SK-N-MC (cell line): ENCODE measurements at places on chromosomes 11 and 22.

DNA sequence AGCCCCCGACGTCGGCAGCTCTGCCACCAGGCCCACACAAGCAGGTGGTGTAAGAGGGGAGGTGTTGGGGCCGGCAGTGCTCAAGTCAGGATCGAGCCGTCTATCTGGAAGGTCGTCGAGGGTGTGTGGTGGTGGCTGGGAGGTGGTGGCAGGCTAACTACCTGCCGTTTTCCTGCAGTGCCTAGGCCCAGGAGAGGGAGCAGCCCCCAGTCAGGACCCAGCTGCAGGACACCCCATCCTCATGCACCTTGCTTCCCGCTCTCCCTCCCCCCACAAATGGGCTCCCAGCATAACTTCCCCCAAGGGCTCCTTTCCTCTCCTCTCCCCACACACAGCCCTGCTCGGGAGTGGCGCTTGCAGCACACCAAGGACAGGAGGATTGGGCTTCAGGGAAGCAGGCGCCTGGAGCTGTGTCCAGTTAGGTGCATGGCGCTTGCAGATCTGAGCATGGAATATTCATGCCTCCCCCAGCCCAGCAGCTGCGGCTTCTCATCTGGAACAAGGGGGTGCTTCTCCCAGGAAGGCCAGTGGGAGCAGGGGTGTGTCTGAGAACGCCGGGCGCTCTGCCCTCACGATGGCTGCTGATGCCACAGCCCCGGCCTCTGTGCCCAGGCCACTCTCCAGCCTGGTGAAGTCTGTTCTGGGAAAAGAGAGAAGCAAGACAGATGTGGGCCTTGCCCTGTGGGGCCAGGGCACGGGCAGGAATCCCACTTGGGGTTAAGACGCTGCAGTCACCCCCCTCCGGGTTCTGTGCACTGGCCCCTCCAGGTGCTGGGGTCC, 127.7 kb downstream of the IGLL1 start:
- no peak for DNase-seq

DNA sequence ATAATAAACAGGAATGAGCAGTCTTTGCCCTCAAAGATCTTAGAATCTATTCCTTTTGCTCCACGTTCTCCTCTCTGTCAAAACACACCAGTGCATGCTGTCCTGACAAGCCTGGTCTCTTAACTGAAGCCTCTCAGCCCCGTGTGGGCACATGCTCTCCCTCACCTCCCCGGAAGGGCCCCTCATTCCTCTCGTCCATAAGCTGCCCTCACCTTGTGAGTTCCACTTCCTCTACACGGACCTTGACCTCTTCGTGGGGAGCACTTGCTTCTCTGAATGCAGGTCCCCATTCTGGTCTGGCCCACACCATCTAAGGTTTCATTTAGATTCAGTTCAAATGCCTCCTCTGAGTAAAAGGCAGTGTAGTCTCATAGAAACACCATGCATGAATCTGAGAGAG, 412.3 kb upstream of the SYN3 start:
- no peak for DNase-seq

GRCh38 chr11:76839311-76839710, 21.4 kb upstream of the ACER3 start:
- no peak for DNase-seq

DNA sequence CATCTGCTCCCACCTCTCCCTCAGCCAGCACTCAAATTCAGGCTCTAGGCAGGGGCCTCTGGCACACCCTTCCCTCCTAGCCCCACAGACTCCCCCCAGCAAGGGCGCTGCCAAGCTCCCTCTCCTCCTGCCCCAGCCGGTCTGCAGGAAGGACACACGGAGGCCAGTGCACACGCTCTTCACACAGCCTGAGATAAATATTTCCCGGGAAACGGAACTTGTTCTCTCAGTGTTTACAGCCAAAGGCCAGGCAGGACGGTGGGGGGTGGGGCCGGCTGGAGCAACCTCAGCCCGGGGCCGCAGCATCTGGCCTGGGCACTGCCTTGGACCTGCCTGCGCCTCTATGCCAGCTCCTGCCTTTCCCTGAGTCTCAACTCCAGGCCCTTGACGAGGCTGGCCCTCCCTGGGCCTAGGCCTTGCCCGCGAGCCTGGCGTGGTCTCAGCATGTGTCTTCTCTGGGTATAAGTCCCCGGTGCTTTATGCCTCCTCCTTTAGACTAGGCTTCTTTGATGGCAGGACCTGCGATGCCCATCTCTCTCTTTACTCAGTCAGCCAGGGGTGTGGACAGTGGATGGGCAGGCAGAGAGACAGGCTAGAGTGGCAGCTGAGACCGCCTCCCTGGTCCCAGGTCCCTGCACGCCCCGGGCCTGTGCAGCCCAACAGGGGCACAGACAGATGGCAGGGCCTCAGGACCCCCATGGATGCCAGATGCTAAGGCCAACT, 48.4 kb downstream of the PDE2A start:
- DNase-seq: no peak

GRCh38 chr11:101584129-101584515, 315 bp upstream of the TRPC6 start:
- no peak for DNase-seq

DNA sequence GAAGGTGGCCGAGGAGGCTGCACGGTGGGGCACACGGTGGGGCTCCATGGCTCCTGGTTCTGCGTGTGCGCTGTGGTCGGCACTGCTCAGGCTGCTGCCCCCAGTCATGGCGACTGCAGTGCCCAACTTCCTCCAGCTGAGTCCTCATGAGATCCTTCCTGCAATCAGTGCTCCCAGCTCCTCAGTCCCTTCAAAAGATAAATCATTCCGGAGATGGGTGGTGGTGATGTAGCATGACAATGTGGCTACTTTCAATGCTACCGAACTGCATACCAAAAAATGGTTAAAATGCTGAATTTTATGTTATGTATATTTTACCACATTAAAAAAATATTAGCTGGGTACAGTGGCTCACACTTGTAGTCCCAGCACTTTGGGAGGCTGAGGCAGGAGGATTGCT, 14.1 kb upstream of the VPREB1 start:
- no peak for DNase-seq

- no peak for DNase-seq
Observed at GRCh38 chr11:133118563-133119268, 413.6 kb downstream of the OPCML start.

DNA sequence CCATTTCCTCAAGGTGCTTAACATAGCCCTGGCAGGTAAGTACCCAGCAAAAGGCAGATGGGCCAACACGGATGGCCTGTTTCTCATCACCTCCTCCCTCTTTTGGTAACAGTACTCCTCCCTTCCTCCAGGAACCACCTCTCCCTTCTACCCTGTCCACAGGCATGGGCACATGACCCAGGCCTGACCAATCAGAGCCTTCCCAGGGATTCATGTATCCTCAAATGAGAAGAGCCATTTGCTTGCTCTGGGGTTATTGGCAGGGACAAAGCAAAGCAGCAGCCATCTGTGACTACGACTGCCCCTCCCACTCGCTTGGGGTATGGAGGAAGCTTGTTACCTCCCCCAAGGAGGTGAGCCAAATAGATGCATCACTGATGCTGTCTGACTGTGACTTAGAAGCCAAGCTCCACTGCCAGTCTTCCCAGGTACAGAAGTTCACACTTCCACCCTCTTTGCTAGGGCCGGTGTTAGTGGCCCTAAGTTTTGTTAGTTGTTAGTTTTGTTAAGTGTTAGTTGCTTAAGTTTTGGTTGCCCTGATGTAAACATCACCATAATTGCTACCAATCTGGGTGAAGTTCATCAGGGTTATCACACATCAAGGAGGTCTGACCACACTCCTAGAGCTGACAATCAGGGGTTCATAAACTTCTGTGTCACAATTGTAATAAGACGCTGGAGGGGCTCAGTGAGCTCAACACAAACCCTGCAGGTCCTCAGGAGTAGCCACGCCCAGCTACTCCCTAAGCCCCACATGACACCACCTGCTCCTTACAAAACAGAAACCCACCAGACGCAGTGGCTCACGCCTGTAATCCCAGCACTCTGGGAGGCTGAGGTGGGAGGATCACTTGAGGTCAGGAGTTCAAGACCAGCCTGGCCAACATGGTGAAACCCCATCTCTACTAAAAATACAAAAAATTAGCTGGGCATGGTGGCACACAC, 57.3 kb downstream of the ARFGAP3 start:
- no peak for DNase-seq

DNA sequence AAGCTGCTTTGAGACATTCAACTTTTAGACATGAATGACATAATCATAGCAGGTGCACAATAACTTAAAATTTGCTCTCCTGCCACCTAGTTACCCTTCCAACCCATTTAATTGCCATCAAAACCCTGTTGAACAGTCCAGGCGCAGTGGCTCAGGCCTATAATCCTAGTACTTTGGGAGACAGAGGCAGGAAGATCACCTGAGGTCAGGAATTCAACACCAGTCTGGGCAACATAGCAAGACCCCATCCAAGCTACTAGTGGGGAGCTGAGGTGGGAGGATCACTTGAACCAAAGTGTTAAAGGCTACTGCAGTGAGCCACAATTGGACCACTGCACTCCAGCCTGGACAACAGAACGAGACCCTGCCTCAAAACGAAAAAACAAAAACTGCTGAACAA, 4.0 kb upstream of the PHF21A start:
- DNase-seq: no peak

GRCh38 chr11:28460348-28460747, 352.2 kb downstream of the METTL15 start:
- no peak for DNase-seq

DNA sequence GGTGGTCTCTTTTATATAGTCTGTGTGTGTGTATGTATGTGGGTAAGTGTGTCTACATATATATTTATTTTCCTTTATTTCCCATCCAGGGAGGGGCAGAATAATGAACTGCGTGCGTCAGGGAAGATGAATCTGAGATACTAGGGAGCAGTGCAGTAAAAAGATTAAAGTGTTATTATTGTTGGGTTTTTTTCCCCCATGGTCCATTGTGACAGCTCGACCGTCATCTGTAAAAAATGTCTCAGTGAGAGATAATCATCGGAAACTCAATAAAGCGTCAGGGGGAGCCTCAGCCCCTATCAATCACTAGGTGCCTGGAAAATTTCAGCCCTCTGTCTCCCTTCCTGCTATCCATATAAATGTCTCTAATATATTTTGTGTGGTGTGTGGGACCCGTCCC, 64.6 kb downstream of the CLPB start:
- DNase-seq: no peak

DNA sequence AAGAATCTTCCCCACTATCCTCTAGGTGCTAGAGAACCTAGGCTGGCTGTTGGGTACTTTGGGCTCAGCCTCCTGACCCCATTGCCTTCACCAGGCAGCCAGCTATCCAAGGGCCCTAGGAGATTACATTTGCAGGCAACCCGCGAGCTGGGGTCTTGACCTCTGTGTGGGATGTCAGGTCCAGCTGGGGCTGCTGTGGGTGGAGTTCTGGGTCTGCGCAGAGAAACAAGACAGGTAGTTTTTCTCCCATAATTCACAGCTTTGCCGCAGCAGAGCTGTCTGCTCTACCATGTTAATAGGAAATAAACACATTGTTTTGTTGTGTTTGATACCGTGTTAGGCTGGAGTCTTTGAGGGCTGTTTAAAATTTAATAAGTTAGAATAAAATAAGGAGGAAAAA, 142.8 kb upstream of the PLET1 start:
- no peak for DNase-seq

GRCh38 chr11:3109434-3109833, 52.2 kb upstream of the CARS1 start:
- no peak for DNase-seq

DNA sequence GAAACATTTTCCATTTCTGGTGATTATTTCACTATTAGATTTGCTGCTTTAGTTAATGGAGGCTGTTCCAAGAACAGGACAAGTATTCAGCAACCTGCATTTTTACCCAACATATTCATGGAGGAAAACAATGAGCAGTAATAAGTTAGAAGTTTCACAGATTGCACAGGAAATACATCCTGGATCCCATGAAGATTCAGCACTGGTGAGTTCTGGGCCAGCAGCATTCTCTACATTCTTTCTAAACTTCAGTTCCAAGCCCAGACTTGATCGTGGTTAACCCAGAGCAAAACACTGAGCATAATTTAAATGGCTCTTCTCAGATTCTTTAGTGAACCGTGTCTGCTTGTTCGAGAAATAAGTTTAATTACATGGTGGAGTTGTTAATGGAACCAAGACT, 3.8 kb downstream of the FJX1 start:
- DNase-seq: no peak

- no peak for DNase-seq
Observed at GRCh38 chr11:33320016-33320813, 63.0 kb downstream of the HIPK3 start.

- DNase-seq: peak; percentile 39
Observed at GRCh38 chr22:28855355-28856094, 27.8 kb upstream of the ZNRF3 start.

DNA sequence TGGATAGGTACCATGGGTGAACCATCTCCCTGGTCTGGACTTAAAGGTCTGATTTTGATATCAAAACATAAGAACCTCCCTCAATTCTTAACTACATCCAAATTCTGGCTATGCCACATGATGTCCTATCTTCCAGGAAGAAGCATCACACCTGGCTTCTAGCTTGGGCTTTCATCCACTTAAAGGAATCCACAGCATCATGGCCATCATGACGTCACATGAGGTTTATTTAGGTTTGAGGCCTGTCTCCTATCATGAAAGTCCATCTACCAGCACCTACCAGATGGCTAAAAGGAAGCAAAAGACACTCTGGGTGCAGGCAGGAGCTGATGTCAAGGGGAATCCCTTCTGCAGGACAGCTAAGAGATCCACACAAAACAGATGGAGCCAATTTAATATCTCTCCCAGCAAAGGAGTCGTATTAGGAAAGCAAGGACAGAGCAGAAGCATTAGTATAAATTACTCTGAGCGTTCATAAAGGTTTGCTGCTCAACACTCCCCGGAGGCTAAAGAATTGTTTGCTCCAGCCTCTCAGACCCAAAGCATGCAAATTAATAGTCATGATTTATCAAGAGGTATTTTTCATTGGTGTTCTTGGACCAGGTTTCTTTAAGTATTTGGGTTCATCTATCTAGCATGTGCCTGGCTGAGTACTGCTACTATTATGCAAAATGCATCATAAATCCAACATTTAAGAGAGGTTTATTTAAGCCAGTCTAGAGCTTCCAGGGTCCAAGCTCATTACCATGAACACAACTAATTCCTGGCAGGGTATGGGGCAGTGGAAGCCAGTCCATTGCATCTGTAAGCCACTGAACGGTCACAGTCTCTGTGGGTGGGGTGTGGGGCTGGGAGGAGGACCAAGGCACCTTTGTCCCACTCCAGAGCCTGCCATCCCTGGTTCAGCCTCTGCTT, 47.2 kb downstream of the GALNT18 start:
- DNase-seq: no peak

DNA sequence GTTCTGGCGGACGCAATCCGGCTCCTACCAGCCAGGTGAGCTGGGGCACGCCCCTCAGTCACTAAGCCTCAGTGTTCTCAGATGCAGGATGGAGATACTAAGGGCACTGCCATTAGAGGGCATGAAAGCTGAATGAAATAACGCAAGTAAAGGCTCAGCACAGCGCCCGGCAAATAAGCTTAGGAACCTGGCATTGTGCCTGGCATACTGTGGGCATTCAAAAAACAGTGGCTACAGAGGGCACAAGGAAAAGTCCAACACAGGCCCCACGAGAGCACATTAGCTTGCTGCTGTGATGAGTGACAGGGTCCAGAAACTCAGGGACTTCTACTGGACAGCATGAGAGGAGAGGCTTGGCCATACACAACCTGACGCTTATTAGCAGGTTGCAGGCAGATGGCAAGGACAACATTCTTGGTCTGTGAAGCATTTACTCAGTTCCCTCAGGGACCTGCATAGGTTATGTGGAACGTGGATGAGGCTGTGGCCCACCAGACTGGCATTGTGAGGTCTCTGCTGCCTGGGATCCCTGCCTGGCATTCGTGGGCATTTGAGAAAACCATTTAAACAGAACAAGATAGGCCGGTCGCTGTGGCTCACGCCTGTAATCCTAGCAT, 12.2 kb downstream of the TXN2 start:
- no peak for DNase-seq
